Activated naive CD8-positive, alpha-beta T cell treated with anti-CD3 and anti-CD28 coated beads, Interleukin-2, amount 50 U/mL, for 16 hours (primary cell): ENCODE measurements at places on chromosomes 12 and 14.

GRCh38 chr12:24738441-24738840, 210.5 kb downstream of the BCAT1 start:
- DNase-seq = no peak

- DNase-seq = no peak
Observed at GRCh38 chr14:82897469-82898308, 1364.0 kb upstream of the SEL1L start.

DNA sequence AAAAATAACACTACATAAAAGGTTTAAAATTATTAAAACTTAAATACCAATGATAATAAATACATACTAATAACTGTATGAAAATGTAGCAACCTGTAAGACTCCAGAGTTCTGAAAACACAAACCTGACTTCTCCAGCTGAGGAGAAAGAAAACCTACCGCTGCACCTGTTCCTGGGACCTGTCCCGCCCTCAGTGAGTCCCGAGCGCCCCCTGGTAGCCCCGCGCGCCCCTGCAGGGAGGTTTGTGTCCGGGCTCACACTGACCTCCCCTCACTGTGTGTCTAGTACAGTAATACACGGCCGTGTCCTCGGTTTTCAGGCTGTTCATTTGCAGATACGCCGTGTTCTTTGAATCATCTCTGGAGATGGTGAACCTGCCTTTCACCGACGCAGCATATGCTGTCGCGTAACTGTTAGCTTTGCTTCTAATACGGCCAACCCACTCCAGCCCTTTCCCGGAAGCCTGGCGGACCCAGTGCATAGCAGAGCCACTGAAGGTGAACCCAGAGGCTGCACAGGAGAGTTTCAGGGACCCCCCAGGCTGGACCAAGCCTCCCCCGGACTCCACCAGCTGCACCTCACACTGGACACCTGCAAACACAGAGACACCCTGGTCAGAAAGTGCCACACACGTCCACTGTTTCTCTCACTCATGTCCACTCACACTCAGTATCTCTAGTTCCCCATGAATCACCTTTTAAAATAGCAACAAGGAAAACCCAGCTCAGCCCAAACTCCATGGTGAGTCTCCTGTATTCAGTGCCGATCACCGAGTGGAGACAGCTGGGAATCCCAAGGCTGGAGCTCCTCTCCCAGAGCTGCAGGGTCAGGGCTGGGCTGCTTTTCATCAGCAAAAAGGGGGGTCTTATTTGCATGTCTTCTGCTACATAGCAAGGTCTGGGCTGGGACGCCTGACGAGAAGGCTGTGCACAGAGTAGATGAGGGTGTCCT, 1276.3 kb downstream of the TMEM121 start:
- no peak for DNase-seq

GRCh38 chr14:102944448-102945330, 22.2 kb downstream of the AMN start:
- no peak for DNase-seq

DNA sequence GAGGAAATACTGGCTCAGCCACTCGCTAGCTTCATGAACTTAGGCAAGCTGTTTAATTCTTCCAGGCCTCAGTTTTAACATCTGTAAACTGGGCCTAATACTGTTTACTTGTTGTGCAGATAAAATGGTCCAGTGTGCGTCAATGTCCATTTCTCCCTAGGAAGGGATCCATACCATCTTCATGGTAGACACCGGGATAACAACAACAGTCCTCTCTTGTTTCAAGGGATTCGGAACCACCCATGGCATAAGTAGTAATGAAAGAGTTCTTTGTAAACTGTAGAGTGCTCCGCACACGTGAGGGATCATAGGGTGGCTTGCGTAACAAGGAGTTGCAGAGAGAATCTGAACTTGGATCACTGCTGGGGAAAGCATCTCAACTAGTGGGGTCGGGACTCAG, 17.3 kb upstream of the CHGA start:
- no peak for DNase-seq

DNA sequence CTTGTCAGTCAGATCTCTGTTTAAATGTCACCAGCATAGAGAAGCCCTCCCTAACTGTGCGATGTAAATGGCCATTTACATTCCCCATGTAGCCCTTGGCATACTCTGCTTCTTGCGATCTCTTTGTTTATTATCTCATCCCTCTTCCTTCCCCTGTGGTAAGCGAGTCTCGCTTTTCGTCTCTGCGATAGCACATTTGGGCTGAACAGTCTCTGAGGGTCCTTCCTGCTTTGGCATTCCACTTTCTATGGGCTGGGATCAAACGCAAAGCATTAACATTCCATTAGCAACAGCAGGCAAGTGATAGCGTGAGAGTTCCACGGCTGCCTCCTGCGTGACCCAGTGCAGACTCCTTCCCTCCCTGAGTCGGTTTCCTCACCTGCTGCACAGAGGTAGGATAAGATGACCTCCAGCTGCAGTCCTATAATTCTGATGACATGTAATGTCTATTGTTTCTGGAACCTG, 61.4 kb upstream of the TUNAR start:
- DNase-seq = no peak

DNA sequence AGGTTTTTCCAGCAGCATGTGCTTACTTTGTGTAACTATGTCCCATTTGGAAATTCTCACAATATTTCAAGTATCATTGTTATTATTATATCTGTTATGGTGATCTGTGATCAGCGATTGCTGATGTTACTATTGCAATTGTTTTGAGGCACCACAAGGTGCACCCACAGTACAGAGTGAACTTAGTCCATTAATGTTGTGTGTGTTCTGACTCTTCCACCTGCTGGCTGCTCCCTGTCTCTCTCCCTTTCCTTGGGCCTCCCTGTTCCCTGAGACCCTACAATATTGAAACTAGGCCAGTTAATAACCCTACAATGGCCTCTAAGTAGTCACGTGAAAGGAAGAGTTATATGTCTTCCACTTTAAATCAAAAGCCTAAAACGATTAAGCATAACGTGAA, 153.9 kb downstream of the PIK3C2G start:
- no peak for DNase-seq

GRCh38 chr12:108744021-108744897, 12.9 kb upstream of the CORO1C start:
- DNase-seq = no peak
